Retina (tissue), 1 donor: ENCODE measurements at places on chromosomes 13 and 19.

DNA sequence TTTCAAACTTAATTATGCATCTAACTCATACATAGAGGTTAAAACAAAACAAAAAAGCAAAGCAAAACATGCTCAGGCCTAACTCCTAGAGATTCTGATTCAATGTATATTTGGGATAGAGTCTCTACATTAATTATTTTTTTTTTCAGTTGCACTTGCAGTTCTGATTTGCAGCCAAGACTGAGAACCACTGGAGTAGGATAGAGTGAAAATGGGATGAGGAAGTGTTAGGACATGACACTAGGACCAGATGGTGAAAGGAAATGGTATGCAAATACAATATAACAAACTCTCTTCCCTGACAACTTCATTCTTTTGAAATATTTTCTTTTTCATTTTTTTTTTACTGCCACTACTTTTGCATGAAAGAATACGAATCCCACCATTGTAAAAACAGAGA lies 1.8 kb downstream of the CCDC122 start:
- DNase-seq, result no peak

DNA sequence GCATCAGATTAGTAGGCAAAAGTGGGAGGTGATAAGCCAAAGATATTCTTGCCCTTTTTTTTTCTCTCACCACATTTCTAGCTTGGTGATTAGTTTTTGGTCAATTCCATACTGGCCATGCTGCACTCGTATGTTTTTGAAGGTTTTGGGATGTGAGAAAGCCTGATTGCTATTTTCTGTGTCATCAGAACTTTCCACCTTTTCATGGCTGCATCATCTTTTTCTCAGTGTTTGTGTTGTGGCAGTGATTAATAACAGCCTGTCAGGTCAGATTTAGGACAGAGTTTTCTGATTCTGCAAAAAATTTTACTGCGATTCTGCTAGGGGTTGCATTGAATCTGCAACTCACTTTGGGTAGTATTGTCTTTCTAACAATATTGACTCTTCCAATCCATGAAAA lies 32.9 kb downstream of the PSG1 start:
- no peak for DNase-seq

- no peak for DNase-seq
Observed at GRCh38 chr13:109700176-109700575, 86.2 kb downstream of the IRS2 start.

- DNase-seq, result no peak
Observed at GRCh38 chr13:74794147-74794546, 659.9 kb upstream of the KLF12 start.
